RCC 7860 (cell line): ENCODE measurements at places on chromosomes 1 and 21.

DNA sequence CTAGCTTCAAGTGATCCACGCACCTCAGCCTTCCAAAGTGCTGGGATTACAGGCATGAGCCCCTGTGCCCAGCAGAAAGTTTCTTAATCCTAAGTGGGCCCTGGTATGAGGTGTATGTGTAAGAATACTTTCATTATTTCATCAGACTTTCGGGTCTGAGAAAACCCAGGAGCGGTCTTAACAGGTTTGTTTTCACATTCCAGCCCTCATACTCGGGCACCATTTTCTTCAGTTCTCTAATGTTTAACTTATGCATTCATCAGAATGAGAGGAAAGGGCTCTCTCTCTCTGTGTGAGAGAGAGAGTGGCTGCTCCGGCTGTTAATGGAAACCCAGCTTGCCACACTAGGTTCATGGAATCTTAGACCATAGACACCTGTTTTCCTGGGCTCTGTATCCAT, 4.2 kb upstream of the PADI1 start:
- peak; percentile 62 for DNase-seq

DNA sequence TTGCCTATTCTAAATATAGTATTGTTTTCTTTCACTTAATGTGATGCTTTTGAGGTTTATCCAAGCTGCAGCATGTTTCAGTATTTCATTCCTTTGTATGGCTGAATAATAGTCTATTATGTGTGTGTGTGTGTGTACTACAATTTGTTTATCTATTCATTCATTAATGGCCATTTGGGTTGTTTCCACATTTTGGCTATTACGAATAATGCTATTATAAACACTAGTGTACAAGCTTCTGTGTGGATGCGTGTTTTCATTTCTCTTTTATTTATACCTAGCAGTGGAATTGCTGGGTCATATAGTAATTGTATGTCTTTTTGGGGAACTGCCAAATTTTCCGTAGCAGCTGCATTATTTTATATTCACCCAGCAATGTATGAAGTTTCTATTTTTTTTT, 15.0 kb upstream of the THEM5 start:
- DNase-seq, result no peak

DNA sequence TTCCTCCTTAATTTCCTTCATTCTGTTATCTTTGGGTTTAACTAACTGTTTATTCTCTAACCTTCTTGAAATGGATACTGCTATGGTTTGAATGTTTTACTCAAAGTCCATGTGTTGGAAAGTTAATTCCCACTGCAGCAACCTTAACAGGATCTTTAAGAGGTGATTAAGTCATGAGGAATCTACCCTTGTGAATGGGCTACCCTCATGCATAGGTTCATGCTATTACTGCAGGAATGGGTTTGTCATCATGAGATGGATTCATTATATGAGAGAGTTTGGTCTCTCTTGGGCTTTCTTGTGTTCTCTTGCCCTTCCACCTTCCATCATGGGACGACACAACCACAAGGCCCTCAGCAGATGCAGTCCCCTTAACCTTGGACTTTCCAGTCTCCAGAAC, 516.9 kb downstream of the ADGRL2 start:
- peak; percentile 8 for DNase-seq

DNA sequence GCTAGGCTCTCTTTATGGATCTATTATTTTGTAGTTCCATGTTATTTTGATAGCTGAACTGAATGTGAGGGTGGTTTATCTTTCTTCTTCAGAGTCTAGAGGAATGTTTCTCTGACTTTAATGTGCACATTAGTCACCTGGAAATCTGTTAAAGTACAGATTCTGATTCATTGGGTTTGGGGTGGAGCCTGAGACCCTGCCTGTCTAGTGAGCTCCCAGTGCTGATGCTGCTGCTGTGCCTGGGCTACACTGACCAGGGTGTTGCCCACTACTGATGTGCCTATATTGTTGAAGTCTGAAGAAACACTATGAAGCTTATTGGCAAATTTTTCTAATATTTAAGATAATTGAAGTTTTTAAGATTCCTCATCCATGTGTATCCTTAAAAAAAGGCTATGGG, 35.9 kb downstream of the CD46 start:
- DNase-seq, result peak; percentile 10

DNA sequence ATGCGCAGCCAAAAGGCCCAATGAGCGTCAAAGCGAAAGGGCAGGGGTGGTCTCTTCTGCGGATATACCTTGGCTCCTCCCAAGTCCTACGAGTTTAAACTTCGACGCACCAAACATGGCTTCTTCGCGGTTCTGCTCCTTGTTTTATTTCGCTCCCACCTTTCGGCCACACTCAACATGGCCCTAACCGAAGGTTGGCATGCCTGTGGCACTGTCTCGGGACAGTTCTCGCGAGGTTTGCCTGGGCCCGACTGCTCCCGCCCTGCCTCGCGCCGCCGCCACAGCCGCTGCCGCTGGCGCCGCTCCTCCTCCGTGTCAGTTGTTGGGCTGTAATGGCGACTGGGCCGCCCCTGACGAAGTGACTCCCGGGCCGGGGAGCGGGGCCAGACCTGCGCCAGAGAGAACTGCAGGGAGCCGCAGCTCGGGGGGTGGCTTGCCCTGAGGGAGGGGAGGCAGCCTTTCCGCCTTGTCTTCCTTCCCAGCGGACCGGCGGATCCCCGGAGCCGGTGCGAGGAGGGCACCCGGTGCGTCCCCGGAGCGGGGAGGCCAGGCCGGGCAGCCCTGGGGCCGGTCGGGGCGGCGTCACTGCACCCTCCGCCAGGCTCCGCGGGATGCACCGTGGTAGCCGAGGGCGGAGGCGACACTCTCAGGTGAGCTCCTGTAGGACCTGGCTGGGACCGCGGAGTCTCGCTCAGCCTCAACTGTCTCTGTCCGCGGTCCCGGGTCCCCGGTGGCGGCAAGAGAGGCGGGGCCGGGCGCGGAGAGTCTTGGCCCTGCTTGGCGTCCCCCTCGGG, at the start of gene CEP350:
CEP350 (plus strand) TSS at position 318 of the 794 bp plus-strand sequence. CDS start 31,372 bp downstream, outside the sequence.
- peak; percentile 95 for DNase-seq

DNA sequence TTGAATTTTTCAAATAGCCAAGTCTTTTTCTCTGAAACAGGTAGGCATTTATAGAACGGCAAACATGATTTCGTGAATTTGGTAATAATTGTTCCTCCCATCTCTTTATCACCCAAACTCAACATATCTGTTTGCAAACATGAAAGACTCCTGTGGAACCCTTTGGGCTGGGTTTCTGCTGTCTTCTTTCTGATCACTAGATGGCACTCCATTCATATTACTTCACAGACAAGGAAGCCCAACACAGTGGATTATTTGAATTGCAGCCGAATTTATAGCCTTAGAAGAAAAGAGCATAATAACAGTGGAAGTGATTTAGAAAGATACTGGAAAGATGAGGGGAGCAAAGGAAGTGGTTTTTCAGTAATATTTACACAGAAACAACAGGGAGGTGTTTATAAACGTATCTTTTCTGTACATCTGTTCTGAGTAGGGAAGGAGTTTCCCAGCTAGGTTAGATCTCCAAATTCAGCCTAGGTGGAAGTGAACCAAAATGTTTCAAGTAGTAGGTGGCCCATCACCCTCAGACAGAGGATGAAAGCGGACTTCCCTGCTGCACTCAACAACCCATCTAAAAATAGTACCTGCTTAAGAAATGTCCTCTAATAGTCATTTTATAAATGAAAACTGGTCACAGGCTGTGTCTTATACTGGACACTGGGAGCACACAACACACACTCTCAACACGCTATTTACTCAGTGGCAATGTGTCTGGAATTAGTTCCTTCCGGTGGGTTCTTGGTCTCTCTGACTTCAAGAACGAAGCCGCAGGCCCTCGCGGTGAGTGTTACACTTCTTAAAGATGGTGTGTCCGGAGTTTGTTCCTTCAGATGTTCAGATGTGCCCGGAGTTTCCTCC, 67.6 kb downstream of the MAP3K21 start:
- peak; percentile 58 for DNase-seq
